ENCODE measurements at places on chromosomes 7 and 10.
A peak's percentile ranks its signal among the peaks of the same experiment; 100 is the strongest.

DNA sequence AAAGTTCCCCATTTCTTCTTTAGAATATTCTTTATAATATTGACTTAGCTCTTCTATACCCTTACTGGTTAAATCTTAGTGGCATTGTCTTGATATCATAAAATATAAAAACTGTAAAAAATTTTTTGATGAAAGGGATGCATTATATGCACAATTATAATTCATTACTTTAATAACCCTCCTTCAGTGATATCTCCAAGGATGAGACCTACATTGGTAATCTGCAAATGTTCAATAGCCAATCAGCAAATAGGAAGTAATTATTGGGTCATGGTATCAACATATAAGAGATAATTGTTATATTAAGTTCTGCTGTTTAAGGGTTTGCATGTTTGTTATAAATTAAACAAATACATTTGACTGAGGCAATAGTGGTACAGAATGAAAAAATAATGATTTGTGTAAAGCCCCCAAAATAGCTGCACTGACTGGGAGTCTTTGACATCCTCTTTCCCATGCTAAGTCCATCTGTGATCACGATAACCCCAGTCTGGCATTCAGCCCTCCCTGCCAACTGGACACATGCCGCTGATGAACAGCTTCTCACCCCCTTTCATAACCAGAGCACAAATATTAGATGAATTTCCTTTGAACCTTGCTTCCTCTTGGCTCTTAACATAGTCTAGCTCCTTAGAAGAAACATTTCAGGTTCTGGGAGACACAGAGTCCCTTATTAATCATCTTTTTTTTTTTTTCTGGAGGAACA is 169.5 kb downstream of the CPED1 start:
- peaks cover 1% of the 10 kb centered on the region for H3K36me3 ChIP-seq
- no peaks in the 10 kb centered on the region for H3K4me1 ChIP-seq
- H3K27me3 ChIP-seq, result no peaks in the 10 kb centered on the region
- no peak overlapping the region for H3K27ac ChIP-seq
- no peak overlapping the region for H3K4me3 ChIP-seq

GRCh38 chr10:101573885-101574753 is 13.9 kb downstream of the POLL start:
- H3K36me3 ChIP-seq, result peaks cover 2% of the 10 kb centered on the region
- no peak overlapping the region for H3K4me3 ChIP-seq
- no peak overlapping the region for H3K27ac ChIP-seq
- H3K4me1 ChIP-seq, result peaks cover 11% of the 10 kb centered on the region
- H3K27me3 ChIP-seq, result peaks cover 28% of the 10 kb centered on the region

GRCh38 chr10:58016614-58017013 is 251.1 kb downstream of the IPMK start:
- H3K27me3 ChIP-seq, result peaks cover 2% of the 10 kb centered on the region
- no peaks in the 10 kb centered on the region for H3K36me3 ChIP-seq
- no peak overlapping the region for H3K4me3 ChIP-seq
- no peak for DNase-seq
- H3K4me1 ChIP-seq, result no peaks in the 10 kb centered on the region

- no peak overlapping the region for H3K4me3 ChIP-seq
- H3K36me3 ChIP-seq, result peaks cover 10% of the 10 kb centered on the region
- peaks cover 23% of the 10 kb centered on the region for H3K4me1 ChIP-seq
- DNase-seq, result no peak
Measured at GRCh38 chr10:11601670-11602069, 9.8 kb downstream of the USP6NL start.

- H3K36me3 ChIP-seq, result peaks cover 7% of the 10 kb centered on the region
- H3K27ac ChIP-seq, result peak overlapping the region; percentile 64
- H3K4me1 ChIP-seq, result peaks cover 22% of the 10 kb centered on the region
- H3K4me3 ChIP-seq, result no peak overlapping the region
- H3K27me3 ChIP-seq, result no peaks in the 10 kb centered on the region
Measured at GRCh38 chr7:36303202-36304098, 86.2 kb upstream of the ANLN start.

Measured in mesothelial cell of epicardium (in vitro differentiated cells).